ENCODE measurements at places on chromosomes 5 and 9.

DNA sequence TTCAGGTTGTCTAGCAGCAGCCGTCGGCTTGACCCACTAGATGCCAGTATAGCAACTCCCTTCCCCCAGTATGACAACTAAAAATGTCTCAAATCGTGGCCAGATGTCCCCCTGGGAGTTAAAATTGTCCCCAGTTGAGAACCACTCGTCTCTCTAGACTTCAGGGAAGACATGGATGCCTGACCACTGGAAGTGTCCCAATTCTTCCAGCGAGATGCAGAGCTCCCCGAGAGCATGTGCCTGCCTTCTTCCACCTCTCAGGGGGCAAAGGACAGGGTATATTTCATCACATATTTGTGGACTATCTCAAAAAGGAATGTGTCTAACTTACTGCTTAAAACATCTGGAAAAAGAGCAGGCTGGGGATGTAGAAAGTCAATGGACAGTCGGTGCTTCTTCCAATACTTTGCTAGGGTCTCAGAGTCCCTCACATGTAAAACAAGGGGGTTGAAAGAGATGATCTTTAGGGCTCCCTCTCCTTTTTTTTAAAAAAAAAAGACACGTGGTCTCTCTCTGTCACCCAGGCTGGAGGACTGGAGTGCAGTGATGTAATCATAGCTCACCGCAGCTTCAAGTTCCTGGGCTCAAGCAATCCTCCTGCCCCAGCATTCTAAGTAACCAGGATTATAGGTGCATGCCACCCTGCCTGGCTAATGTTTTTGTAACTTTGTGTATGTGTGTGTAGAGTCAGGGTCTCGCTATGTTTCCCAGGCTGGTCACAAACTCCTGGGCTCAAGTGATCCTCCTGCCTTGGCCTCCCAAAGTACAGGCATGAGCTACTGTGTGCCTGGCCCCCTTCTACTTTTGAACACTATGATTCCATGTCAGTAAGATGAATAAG, 190.6 kb downstream of the DAB2IP start:
- no peak for DNase-seq

GRCh38 chr5:36724467-36725332, 118.3 kb downstream of the SLC1A3 start:
- DNase-seq, result no peak

- no peak for DNase-seq
Observed at GRCh38 chr5:113276493-113276892, 158.3 kb downstream of the TSSK1B start.

GRCh38 chr9:136722969-136723356, 10.6 kb downstream of the DIPK1B start:
- no peak for DNase-seq

All from activated CD4-positive, alpha-beta T cell treated with anti-CD3 and anti-CD28 coated beads, Interleukin-2, amount 50 U/mL, for 4 hours (primary cell).